ENCODE measurements at places on chromosomes 16 and 17. TPM values are rescaled to one million over a fixed set of nuclear protein-coding genes. Genes with fewer than 3 reads are reported as not detected.

Gene ASPHD1
- total RNA-seq = 15.6 TPM

Gene MYH1
- 0.05 TPM for total RNA-seq

Gene CD300E
- total RNA-seq = 28.7 TPM

Gene SLC26A11
- 36.0 TPM for total RNA-seq

Gene CCDC144A
- total RNA-seq = 6.6 TPM

Gene STH
- total RNA-seq = not detected

Gene GGNBP2
- total RNA-seq = 75.3 TPM

Gene CHST5
- total RNA-seq = 0.09 TPM

Gene PDE6G
- 1.3 TPM for total RNA-seq

Gene GUCY2D
- 1.1 TPM for total RNA-seq

Gene FBXW10
- not detected for total RNA-seq

Gene IRX5
- 12.8 TPM for total RNA-seq
